Activated CD4-positive, alpha-beta T cell treated with anti-CD3 and anti-CD28 coated beads for 36 hours (primary cell): ENCODE measurements at places on chromosomes 1 and 21. TPM values are rescaled to one million over a fixed set of nuclear protein-coding genes. Genes with fewer than 3 reads are reported as not detected.

The OR10Z1 gene
- not detected for total RNA-seq

The COL8A2 gene
- 0.05 TPM for total RNA-seq

The FMO4 gene
- 2.8 TPM for total RNA-seq

DNA sequence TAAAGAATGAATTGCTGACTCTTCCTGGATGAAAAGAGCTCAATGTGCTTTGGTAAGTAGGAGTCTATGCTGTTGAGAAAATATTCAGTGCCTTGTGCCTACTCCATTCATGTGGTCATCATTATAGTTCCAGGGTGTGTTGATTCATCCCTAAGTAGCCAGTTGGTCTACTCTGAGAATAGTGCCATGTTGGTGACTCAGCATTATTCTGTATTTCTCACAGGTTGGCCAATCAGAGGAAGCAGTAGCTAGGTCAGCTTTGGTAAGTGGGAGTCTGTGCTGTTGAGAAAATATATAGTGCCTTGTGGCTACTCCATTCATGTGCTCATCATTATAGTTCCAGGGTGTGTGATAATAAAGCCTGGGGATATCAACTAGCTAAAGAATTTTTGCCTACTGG, 397.3 kb downstream of the AGBL4 start:
- no peak for DNase-seq

DNA sequence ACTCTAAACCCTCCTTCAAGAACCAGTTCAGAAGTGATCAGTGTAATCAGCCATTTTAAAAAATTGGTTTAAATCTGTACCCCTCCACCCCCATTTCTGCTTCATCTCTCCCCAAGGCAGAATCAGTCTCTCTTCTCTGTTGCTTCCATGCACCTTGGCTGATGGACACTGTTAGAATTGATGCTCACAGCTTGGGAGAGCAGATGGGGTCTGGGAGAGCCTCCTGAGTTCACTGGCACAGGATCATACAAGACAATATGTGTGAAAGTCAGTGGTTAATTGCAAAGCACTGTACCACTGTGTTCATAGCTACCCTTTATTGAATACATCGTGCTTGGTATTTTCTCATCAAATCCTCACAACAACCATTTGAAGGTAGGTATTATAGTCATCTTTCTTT, 140.9 kb downstream of the ROR1 start:
- DNase-seq, result no peak

- DNase-seq, result no peak
Measured at GRCh38 chr1:46547481-46548383, 3.7 kb downstream of the KNCN start.

GRCh38 chr1:118244194-118244593, 59.2 kb upstream of the SPAG17 start:
- no peak for DNase-seq

GRCh38 chr21:33058527-33058926, 11.4 kb upstream of the OLIG1 start:
- DNase-seq, result no peak
